ENCODE measurements at places on chromosomes 7 and 10.

DNA sequence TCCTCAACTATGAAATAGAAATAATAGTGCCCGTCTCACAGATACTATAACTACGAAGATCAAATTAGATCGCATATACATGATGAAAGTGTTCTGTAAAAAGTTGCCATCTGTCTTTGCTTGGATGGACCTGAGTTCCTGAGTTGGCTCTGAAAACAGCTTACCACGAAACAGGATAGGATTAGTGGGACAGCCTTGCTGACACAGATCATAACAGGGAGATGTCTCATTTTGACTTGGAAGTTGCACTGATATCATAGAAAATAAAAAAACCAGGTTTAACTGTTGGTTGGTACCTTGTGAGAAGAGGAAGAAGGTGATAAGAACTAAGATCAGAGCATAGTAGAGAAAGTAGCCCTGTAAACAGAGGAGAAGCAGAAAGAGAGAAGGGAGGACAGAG lies 79.3 kb upstream of the AGBL3 start:
- DNase-seq, result no peak

GRCh38 chr7:150954201-150954985 lies 23.7 kb downstream of the KCNH2 start:
- DNase-seq, result no peak

- no peak for DNase-seq
Measured at GRCh38 chr10:32538256-32538655, 92.3 kb downstream of the CCDC7 start.

- DNase-seq, result no peak
Measured at GRCh38 chr7:115178835-115179234, 256.9 kb downstream of the MDFIC start.

GRCh38 chr10:48976196-48976595 lies 36.6 kb upstream of the LRRC18 start:
- no peak for DNase-seq

Data from stimulated activated CD4-positive, alpha-beta T cell treated with anti-CD3 and anti-CD28 coated beads, Interleukin-1b, Interleukin-23, amount 100 ng/mL, for 1 hour (primary cell).